ENCODE measurements at places on chromosomes 1 and 21.

DNA sequence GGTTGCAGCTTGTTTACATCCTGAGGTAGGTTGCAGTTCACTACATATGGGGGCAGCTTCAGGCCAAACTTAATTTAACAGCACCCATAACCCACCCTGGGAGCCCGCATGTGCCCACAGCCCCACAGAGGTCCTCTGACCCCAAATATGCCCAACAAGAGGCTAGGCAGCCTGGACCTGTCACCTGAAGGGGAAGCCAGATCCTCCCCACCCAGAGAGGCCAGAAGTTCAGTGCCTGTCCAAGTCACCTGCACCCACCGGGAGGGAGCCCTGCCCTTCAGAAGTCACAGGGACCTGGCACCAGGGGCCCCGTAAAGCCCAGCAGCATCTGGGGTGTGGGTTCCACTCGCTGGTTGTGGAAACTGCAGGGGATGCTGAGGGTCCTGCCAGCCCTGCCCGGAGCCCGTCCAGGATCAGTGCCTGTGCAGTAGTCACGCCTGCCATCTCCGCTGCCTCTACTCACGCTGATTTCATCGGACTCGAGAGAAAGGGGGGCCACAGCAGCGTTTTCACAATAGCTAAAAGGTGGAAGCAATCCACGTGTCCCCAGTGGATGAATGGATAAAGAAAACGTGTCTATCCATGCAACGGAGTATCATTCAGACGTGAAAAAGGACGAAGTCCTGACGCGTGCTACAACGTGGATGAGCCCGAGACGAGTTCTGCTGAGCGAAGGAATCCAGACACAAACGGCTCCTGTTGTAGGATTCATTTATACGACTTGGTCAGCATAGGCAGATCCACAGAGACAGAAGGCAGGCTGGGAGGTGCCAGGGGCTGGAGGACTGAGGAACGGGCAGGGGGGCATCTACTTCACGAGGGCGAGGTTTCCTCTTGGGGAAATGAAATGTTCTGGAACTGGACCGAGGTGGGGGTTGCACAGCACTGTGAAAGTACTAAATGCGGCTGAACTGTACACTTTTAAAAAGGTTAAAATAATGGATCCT lies 33.9 kb upstream of the COL6A2 start:
- no peak for DNase-seq

DNA sequence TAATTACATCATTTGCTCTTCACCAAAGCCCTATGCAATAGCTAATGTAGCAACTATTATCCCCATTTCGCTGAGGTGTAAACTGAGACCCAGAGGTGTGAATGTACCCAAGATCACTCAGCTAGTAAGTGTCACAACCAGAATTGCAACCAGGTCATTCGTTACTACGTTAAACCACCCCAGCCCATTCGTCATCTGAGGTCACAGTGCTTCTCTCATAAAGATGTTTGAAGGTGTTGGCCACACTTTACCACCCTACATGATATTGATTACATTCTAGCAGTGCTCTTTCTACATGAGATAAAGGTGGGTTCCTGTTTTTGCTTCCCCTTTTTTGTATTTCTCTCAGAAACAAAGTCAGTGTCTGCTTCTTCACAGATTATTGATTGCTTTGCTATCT lies 195.3 kb downstream of the ZBTB18 start:
- DNase-seq = no peak

GRCh38 chr1:147526501-147526900 lies 14.8 kb upstream of the BCL9 start:
- no peak for DNase-seq

DNA sequence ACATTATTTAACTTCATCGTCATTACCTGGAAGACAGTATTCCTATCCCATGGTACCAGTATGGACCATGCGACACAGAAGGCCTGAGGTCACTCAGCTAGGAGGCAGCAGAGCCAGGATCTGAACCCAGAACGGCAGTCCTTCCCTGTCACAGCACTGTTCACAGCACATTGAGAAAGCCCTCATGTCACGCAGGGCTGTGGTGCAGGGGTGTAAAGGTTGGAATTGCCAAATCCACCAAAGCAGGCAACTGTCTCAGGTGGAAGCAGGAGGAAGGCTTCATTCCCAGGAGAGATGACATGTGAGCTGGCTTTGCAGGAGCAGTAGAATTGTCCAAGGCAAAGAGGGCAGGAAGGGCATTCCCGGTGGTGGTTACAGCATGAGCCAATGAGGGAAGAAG lies 9.9 kb upstream of the TTC22 start:
- DNase-seq = no peak

DNA sequence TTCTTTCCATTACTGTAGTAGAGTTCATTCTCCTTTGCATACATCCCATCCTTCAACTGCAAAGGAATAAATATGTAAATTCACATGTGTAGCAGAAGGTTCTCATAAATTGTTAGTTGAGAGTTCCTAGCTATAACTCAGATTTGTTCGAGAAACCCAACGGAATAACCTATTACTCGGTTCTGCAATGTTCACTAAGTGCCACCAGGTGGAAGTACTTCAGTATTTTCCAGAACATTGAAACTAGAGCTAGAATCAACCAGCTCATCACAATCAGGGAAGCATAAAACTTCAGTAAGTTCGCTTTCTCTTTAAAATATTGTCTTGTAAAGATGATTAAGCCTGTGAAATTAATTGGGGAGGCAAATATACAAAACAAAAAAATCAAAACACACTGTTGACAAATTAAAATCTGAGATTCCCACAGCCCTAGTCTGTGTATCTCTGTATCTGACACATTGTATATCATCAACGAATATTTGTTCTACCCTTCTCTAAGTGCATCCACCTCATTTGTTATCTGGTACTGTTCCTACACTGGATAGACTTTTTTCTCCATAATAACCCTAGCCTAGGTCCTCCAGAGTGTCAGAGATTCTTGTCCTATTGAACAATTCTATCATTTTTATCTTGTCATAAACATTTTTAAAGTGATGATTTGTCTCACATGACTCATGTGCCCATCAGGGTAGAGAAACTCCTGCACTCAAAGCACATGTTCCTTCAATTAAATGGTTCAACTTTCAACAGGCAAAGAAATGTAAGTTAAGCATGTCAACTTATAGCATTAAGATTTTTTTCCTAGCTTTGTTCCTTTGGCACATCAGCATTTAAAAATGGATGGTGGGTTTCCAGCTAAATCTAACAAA lies 31.9 kb downstream of the MROH9 start:
- peak; percentile 59 for DNase-seq
